ENCODE measurements at places on chromosomes 2 and 18.

DNA sequence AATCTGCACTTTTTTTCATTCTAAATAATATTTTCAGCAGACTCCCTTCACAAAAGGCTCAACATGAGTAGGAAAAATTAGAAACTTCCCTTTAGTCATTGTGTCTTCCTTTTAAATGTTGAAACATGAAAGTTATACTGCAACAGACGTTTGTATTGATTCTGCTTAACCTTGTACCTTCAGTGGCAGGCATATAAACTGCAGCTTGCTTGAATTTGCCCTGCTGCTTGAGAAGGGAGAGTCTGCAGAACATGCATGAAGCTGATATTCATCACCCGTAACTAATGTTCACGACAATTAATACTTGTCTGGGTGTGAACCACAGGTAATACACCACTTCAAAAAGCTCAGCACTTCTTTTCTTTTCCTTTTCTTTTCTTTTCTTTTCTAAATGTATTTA, 294.7 kb upstream of the LRP1B start:
- DNase-seq = no peak

- DNase-seq = no peak
Measured at GRCh38 chr2:151287513-151288250, 1.8 kb downstream of the NMI start.

DNA sequence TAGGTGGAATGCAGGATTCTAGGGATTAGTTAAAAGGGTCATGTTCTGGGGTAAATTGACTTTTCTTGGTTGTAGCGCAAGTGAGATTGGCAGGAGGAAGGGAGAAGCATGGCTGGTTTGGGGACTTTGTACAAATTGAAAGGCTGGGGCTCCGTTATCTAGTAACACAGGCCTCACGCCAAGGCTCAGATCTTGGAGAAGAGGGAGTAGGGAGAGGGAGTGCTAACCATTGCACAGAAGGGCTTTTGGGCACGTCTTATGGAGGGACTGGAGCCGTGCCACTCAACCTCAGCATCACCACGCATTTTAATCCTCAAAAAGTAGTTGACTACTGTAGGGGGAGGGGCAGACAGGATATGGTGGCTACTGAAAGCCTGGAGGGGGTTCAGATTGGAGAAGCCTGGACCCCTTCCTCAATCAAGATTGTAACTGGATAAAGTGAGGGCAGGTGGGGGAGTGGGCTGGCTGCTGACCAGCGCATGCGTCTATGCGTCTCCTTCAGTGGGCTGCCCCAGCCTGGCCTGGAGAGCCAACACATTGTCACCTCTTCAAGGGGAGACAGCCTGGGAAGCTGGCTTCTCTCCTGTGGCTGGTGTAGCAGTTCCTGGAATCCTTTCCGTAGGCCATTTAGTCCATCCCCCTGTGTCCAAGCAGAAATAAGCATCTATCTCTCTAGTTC, 14.3 kb downstream of the IGFBP5 start:
- DNase-seq = no peak

GRCh38 chr2:38113051-38113450, 37.1 kb upstream of the CYP1B1 start:
- no peak for DNase-seq

DNA sequence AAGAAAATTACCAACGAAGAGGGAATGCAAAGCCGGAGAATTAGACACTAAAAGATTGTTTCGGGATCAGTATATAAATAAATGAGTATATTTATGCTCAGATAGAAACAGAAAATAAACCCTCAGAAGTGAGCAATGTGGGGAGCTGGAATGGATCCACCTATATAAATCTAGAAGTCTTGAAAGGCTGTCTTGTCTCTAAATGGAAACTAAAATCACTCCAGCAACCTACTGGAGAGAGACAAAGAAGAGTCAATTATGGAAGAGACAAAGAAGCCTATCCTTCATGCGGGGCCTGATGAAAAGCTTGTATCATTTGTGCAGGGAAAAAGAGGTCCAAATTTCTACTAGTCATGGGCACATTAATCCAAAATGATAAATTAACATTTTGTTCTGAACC, 158.1 kb downstream of the DNAH7 start:
- DNase-seq = no peak

DNA sequence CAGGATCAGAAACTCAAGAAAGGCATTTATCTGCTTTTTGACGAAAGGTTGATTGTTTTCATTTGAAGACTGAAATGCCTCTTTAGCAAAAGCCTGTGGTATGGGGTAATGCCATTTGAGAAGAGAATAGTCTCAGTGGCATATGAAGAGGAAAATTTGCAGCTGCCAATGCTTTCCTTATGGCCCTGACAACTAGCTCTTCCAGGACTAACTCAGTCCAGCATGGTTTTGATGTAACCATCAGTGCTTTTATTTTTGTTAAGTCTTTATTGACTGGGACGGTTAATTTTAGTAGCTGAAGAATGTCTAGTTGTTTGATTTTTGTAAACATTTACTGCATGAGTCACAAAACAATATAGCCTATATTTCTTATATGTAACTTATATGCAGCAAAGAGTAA, 158.4 kb downstream of the LNPK start:
- no peak for DNase-seq

- no peak for DNase-seq
Measured at GRCh38 chr2:123513351-123513750, 511.7 kb upstream of the CNTNAP5 start.

DNA sequence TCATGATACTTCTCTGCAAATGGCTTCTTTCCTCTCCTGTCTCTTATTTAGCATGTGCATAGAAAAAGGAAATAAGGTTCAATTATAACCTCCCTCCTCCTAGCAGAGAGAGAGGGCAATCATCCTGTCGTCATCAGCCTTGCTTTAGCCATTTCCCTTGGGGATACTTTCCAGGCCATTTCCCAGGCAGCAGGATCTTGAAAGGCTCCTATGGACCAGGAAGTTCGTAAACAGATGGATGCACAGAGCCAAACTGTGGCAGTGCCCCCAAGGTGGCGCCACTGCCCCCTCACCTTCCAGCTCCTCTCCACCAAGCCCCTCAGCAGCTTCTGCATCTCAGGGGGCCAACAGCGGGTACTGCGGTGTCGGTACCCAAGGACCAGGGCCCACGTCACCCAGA, 157.4 kb downstream of the DTNA start:
- peak; percentile 85 for DNase-seq

DNA sequence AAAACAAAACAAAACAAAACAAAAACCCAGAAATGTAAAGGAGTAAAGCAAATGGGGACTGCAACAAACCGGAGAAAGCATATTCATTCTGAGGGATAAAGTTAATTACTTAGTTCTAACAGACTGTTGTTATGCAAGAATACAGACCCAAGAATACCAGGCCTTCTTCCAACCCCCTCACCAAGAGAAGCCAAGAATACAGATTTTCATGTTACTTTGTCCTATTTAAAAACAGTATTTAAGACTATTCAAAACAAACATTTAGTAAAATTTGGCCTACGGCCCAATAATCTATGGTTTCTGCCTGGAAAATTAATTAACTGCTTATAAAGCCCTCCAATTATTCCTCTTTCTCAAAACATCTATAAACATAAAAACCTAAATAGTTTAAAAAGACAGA, 91.4 kb downstream of the USP34 start:
- DNase-seq = no peak

GRCh38 chr2:235665661-235666212, 171.9 kb downstream of the AGAP1 start:
- DNase-seq = peak; percentile 72

GRCh38 chr2:157364257-157364974, 38.8 kb upstream of the ERMN start:
- no peak for DNase-seq

DNA sequence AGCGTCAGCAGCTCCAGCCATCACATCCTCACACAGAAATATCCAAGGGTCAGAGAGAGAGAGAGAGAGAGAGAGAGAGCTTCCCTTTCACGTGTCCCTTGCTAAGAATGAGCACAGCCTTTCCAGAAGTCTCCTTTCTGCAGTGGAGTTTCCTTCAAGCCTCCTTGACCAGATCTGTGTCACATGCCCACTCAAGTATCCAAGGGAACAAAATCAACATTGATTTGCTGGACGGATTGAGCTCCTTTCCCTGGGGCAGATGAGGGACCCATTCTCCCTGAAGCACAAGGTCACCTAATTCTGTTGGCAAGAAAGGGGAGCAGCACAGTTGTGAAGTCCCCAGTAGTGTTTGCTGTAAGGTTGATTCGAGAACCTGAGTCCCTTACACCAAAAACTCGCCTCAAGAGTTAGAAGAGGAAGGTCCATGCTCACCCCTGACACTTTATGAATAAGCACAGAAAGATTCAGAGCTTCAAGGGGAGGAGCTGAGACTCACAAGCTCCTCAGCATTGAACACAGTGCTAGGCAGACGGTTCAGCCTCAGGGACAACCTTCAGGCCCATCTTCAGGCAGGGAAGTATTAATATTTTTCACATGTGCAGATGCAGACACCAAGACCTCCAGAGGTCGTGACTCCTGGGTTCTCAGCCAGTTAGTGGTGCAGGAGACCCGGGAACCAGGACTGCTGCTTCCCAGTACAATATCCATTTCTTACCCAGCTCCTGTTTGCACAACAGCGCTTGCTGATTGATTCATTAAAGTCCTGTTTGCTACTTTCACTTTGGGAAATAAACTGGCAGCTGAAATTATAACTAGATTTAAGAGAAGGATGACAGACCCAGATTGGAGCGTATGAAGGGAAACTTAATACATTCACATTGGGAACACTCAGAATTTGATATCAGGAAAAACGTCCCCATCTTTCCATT, 38.2 kb upstream of the MARCO start:
- DNase-seq = no peak

GRCh38 chr2:219107758-219108157, 47.0 kb upstream of the IHH start:
- no peak for DNase-seq

DNA sequence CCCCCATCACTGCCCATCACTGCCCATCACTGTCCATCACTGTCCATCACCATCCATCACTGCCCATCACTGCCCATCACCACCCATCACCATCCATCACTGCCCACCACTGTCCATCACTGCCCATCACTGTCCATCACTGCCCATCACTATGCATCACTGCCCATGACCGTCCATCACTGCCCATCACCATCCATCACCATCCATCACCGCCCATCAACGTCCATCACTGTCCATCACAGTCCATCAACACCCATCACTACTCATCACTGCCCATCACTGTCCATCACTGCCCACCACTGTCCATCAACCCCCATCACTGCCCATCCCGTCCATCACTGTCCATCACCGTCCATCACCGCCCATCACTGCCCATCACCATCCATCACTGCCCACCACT, 57.8 kb upstream of the OTOS start:
- DNase-seq = no peak

- DNase-seq = no peak
Measured at GRCh38 chr2:238145851-238146250, 7.4 kb downstream of the KLHL30 start.

- no peak for DNase-seq
Measured at GRCh38 chr18:54883816-54884604, 55.7 kb downstream of the RAB27B start.

Measured in NCI-H524 (cell line).